ENCODE measurements at places on chromosomes 1 and 21.

DNA sequence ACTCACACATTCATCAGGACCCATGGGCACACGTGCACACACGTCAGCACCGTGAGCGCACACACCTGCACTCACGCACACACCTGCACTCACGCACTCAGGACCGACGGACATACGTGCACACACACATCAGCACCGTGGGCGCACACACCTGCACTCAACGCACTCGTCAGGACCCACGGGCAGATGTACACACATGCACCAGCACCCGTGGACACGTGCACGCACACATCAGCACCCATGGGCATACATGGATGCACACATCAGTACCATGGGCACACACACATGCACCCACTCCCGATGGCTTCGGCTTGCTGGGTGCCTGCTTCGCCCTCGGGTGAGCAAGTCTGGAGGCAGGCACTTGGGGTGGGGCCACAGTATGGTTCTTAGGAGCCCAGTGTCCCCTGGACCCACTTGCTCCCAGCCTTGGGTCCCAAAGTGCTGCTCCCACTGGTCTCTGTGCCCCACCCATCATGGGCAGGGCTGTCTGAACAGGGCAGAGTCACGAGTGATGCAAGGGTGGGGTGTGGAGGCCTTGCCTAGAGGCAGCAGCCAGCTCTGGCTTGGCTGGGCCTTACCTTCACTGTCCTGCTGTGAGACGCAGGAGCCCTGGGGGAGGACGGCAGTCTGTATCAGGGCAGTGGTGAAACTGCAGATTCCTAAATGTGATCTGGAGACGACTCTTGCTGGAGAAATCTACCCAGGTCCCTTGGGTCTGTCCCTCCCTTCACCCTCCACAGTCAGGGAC, 49.8 kb downstream of the SKI start:
- no peak for DNase-seq

- no peak for DNase-seq
Observed at GRCh38 chr1:210291786-210292230, 36.9 kb upstream of the HHAT start.

GRCh38 chr1:43530483-43531106, at the start of gene PTPRF:
TSS of gene PTPRF (plus strand) at chr1:43530883. CDS start at chr1:43545076, 14,193 bp downstream.
- peak; percentile 74 for DNase-seq

GRCh38 chr1:219773775-219774174, 154.6 kb downstream of the SLC30A10 start:
- DNase-seq, result no peak

DNA sequence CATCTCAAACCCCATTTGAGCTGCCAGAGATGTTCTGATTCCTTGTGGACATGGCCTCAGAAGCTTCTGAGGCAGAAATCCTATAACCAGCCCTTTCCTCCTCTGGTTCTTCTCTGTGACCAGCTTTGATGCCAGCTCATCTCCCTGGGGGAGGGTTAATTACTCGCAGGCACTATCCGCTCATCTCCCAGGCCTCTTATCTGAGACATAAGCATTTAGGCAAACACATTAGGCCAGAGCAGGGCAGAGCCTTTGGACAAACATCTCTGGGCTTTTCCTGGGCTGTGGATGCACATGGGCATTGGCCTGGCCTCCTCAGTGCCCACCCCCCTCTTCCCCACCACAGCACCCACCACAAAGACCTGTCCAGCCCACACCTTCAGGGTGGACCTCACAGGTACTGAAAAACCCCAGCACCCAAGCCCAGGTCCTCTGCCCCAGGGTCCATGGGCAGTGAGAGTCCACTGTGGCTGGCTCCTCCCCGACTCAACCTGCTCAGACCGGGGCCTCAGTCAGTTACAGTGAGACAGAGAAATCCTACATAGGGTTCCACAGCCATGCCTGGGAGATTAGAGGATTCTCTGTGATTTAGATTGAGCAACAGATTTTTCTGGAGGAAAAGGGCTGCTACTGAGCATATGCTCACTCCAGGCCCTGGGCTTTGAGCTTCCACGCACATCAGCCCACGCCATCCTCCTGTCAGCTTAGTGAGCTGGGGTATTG, 26.9 kb downstream of the IGSF21 start:
- no peak for DNase-seq

DNA sequence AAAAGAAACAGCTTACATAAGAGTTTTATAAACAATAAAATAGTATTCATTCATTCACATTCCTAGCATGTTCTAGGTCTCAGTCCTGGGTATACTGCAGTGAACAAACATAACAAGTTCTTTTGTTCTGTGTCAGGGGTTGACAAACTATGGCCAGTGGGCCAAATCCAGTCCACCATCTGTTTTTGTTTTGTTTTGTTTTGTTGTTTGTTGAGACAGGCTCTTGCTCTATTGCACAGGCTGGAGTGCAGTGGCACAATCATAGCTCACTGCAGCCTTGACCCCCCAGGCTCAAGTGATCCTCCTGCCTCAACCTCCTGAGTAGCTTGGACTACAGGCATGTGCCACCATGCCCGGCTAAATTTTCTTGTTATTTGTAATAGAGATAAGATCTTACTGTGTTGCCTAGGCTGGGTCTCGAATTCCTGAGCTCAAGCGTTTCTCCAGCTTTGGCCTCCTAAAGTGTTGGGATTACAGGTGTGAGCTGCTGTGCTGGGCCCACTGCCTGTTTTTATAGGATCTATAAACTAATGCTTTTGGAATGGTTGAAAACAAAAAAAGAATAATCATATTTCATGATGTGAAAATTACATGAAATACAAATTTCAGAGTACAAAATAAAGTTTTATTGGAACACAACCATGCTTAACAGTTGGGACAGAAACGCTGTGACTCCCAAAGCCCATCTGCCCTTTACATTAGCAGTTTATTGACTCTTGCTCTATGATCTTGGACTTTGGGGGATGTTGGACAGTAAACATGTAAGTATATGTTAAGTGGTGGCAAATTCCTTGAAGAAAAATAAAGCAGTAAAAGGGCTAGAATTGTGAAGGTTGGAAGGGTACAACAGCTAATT, 17.9 kb downstream of the CAPZA1 start:
- no peak for DNase-seq

- no peak for DNase-seq
Observed at GRCh38 chr1:114341299-114341698, 169.7 kb downstream of the TRIM33 start.

DNA sequence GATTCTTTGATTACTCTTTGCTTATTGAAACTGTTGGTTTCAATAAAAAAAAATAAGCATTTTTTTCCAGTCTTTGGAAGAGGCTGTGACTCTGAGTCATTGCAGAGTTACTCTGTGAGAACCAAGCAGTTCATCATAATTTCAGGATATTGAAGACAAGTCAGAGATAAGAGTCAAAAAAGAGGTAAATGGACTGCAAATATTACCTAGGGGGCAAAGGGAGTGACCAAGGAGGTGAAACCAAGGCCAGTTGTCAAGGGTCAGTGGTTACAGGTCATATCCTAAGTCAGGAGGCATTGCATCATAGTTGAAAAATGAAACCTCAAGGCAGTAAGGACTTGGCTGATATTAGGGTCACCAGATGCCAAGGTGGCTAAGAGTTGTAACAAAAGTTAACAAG, 597.1 kb upstream of the USP24 start:
- no peak for DNase-seq

DNA sequence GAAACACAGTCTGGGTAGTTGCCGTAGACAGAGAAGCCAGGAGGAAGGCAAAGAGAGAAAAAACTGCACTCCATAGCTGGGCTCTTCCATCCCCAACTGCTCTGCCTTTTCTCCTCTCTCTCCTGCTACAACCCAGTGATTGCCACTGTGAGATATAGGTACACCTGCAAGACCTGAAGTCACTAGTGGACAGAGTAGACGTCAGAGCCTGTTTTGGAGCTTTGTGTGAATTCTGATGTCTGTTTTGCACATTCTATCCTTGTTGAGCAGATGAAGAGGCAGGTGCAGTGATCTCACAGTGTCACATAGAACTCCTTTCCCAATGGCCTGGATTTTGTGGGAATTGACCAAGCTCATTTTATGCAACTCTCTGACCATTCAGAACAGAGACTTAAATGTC, 2.2 kb downstream of the HAO2 start:
- no peak for DNase-seq

DNA sequence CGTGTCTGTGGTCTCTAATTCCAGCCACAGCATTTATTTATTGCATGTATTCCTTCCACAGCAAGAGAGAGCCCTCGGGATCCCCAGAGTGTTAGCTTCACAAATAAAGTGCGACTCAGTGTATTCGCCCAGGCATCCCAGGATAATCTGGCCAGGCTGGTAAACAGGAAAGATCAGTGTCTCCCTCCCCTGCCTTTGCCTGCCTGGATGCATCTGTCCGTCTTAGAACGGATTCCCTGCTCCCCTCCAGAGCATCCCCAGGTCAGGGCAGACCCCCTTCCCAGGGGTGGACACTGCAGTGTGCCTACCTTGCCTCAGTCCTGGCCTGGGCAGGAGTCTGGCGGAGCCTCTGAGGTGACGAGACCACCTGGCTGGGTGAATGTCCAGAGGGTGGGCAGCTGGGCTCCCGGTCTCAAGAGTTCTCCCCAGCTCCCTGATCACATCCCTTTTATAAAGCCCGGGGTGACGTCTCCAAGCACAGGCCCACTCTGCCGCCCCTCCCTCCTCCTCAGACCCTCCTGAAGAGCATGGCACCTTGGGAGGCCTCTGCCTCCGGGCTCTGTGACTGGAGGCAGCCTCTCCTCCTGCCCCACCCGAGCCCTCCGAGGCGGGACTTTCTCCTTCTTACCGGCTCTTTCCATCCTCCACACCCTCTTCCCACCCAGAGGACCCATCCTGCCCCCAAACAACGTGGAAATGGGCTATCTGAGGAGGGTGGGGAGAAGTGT, at the start of gene KISS1:
TSS of gene KISS1 (minus strand) at position 424 of the 728 bp plus-strand sequence. CDS start 3,615 bp downstream, outside the sequence.
- DNase-seq, result no peak

- DNase-seq, result peak; percentile 41
Observed at GRCh38 chr1:45009956-45010854, 919 bp downstream of the HECTD3 start.

DNA sequence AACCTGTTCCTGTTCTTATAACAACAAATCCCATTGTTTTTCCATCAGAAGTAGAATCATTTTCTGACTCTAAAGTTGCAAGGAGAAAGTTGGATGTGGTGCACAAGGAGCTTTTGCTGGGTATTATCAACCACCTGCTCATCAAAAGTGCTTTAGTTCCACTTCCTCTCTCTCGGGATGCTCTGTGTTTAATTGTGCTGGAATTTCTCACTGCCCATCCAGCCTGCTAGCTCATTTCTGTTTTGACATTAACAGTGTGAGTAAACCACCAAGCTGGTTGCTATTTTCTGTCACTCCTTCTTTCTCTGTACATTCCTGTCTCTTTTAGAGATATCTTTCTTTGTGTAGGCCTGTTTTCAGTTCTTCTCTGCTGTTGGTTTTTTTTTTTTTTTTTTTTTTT, 6.0 kb downstream of the KDM4A start:
- no peak for DNase-seq

GRCh38 chr1:154404511-154404931, 622 bp upstream of the IL6R start:
- DNase-seq, result no peak

DNA sequence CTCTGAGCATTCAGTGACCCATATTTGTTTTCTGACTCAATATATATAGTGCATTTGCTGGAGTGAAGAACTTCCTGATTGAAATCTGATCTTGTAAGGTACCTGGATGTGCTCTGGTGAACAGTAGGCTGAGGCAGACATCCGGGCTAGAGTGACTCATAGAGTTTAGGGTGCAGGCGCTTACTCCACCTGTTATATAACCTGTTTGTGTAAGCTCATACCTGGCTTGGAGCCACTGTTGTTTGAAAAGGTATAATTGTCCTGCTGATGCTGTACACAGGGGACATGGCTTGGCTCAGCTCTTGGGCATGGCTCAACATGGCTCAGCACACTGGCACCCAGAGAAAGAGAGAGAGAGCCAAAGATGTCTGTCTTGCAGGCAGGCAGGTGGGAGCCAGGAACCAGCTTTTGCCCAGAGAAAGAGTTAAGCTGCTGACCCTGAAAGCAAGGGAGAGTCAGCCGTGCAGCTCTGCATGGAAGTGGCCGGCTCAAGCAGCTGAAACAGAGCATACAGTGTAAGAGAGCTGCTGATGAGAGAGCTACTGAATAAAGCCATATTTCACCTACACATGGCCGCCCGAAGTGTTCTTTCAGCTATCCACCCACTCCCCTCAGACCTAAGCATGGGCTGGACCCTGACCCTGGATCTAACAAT, 43.2 kb downstream of the GJA5 start:
- peak; percentile 88 for DNase-seq

DNA sequence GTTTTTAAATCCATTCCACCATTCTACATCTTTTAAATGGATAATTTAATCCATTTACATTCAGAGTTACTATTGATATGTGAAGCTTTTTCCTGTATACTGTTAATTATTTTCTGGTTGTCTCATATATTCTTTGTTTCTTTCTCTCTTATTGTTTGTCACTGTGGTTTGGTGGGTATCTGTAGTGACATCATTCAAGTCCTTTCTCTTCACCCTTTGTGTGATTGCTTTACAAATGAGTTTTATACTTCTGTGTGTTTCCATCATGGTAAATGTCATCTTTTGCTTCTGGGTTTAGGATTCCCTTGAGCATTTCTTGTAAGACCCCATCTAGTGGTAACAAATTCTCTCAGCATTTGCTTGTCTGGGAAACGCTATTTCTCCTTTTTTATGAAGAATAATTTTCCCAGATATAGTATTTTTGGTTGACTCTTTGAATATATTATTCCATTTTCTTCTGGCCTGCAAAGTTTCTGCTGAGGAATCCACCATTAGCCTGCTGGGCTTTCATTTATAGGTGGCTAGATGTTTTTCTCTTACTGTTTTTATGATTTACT, 10.2 kb downstream of the LY9 start:
- DNase-seq, result no peak

DNA sequence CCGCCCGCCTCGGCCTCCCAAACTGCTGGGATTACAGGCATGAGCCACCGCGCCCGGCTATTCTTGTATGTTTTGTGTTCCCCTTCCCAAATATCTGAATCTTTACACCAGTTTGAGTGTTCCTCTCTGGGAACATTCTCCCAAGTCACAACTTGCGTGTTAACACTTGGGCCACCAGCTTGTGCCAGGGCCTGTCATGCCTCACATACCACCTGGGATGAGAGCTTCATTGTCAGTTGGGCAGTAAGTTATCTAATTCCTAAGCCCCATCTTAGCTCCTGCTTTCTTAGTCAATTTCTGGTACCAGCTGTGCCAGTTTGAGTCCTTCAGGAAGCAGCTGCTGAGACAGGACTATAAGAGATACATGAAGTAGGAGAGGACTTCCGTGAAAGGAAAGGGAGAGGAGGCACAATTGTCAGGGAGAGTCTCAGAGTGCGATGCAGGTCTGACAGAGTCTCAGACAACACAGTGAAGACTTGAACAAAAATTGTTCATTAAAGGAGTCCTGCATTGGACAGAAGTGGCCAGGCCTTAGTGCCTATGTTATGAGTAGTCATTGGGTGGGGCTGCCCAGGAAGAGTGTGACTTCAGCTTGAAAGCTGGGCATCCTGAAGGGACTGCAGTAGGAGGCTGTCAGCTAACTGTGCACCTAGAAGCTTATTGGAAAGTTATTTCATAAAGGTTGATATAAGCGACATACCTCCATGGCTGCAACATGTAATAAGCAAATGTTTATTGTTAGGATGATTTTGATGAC, 17.3 kb downstream of the ZFYVE9 start:
- peak; percentile 61 for DNase-seq

DNA sequence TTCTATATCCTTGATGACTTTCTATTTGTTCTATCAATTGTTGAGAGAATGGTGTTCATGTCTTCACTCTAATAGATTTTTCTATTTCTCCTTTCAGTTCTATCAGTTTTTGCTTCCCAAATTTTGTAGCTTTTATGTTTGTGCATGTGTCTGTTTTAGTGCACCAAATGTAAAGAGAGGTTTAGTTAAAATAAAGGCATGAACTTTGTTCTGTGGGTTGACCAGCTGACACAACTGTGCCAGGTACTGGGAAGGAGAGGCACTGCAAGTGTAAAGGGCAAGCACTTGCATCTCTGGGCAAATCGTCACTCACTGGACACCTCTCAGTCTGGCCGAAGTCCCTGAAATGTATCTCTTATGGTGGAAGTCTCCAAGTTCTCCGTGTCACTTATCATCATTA, 38.6 kb upstream of the ABCD3 start:
- no peak for DNase-seq

Data from RWPE1 (cell line).